ENCODE measurements at places on chromosomes 12 and 14. TPM values are rescaled to one million over a fixed set of nuclear protein-coding genes. Genes with fewer than 3 reads are reported as not detected.

PPP1R36 gene
- 0.94 TPM for total RNA-seq

CALM1 gene
- 362 TPM for total RNA-seq

GALNT8 gene
- 2.4 TPM for total RNA-seq

DNA sequence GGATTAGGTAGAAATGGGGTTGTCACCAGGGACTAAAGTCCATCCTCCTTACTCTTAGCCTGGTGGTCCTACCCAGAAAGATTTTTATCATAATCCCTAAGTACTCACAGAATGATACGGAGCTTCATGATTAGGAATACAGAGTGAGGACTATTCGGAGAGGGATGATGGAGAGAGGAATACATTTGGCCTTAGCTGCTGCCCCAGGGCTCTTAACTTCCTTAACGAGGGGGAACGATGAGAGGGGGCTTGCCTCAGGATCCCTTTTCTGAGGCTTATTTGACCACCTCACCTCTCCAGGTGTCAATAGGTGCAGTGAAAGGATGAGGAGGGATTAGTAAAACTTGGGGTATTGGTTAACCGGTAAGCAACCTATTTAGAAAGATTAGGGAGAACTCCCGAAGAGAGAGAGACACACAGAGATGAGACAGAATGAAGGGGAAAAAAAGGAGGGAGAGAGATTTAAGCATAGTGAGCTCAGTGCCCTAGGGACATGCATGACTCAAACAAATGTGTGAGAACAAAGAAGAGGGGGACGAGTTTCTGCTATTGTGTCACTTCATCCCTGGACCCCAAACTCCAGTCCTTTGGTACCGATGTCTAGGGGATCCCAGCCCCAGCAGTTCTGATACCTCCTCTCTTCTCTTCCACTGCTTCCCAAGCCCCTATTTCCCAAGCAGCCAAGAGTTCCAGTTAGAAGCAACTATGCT is 1.1 kb downstream of the NFE2 start:
- no peak for DNase-seq

- DNase-seq: peak; percentile 91
Observed at GRCh38 chr12:6278439-6279255, 31.8 kb upstream of the PLEKHG6 start.

DNA sequence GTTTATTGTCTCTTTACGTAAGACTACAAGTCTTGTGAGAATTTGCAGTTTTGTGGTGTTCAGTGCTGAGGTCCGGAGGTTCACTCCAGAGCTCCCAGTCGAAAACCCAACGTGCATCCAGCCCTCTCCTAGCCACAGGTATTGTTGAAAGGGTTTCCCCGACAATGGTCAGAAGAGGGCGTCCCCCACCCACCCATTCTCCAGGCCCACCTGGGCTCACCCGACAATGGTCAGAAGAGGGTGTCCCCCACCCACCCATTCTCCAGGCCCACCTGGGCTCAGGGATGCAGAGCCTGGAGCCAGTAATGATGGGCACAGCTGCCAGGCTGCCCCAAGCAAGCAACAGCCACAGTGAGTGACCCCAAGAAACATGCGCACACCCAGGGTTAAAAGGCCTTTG is 126.8 kb upstream of the EVL start:
- no peak for DNase-seq

DNA sequence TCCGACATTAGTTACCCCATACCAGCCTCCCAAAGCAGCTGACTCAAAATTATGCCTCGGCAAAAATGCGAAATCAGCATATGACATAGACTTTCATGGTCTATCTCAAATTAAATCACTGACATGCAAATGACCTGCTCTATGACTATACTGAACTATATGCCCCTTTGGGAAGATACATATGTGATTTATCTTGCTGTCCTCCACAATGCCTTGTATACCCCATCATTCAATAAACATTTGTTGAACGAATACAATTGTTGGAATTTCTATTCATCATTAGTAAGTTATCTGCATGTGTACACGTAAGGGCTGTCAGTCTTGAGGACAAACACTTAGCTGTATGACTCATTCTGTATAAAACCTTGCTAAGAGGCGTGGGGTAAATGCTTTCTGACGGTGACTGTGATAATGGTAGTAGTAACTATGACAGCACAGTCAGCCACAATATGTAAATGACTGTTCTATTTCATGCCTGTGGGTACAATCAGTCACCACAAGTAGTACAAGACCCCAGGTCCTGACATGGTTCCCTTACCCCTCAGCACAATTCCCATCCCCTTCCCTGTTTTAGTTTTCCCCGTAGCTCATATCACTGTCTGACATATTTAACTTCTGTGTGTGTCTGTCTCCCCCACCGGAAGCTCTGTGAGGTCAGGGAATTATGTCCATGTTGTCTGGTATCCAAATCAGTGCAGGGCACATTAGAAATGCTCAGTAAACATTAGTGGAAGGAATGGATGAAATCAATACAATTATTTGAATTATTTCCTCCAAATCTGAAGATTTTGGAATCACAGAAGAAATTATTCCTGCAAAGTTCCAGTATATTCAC is 42.8 kb downstream of the STXBP6 start:
- DNase-seq: no peak

- no peak for DNase-seq
Observed at GRCh38 chr12:84502907-84503787, 409.5 kb downstream of the SLC6A15 start.

Data from cardiac septum (tissue), 1 donor.